ENCODE measurements at places on chromosomes 2 and 18.

DNA sequence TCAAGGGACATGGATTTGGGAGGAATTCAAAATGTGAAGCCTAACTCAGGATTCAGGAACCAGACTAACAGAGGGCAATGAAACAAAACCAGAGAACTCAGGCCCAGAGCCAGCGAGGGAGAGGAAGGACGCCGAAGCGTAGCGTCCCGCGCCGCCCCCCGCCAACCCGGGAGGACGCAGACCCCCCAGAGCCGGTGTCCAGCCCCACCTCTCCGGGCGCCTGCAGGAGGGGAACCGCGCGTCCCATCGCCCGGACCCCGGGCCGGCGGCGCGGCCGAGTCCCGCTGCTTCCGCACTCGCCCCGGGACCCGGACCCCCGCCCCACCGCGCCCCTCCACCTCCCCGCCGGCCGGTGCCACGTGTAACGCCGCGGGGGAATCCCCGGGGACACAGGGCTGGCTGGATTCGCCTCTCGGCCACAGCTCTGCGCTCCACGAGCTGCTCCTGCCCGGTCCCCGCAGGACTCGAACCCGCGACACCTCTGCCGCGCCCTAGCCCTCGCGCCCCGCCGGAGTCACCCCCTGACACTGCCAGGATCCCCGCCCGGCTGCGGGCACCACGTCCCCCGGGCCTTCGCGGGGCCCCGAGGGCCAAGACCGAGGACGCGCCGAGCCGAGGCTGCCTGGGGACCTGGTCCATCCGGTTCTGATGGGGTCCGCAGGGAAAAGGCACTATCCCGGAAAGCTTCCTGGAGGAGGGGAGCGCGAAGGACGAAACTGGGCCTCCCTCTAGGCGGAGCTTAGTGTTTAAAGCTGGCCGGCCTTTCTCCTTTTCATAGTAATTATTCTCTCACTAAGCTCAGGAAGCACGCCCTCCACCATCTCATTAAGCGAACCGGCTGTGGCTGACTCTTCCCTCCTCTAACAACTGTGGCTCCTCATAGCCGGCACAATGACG is 40.4 kb upstream of the FAM124B start:
- DNase-seq: no peak

GRCh38 chr2:33791625-33792024 is 192.5 kb upstream of the FAM98A start:
- DNase-seq: no peak

- DNase-seq: no peak
Observed at GRCh38 chr2:241815477-241816430, 6.8 kb downstream of the NEU4 start.

- DNase-seq: no peak
Observed at GRCh38 chr18:23277399-23277798, 142.1 kb downstream of the CABLES1 start.

- no peak for DNase-seq
Observed at GRCh38 chr2:157839162-157839801, 36.8 kb downstream of the ACVR1 start.

GRCh38 chr2:206718296-206718695 is at the start of gene DYTN:
Gene DYTN, minus strand, starts transcription at chr2:206718396. Its CDS starts 117 bp downstream, at chr2:206718279.
- no peak for DNase-seq

DNA sequence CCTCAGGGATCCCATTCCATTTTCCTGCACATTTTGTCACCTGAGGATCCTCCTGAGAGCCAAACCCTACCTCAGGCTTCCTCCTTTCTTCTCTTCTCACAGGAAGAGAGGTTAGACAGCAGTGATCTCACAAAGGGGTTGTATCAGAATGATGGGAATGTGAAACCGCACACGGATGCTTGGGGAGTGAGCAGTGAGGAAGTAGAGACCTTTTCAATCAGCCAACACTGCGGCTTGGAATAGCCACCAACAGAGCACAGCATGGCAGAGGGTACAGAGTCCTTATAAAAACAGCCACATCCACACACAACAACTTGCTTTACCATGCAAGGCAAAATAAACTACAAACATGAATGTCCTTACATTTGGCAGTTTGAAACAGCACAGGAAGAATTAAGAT is 8.7 kb downstream of the TMEM182 start:
- DNase-seq: no peak

- DNase-seq: no peak
Observed at GRCh38 chr18:43719267-43719795, 442.0 kb upstream of the SYT4 start.

All from stimulated activated CD8-positive, alpha-beta memory T cell treated with anti-CD3 and anti-CD28 coated beads, Interleukin-7, amount 100 ng/mL, for 1 hour (primary cell).